ENCODE measurements at places on chromosomes 3 and 15. TPM values are rescaled to one million over a fixed set of nuclear protein-coding genes. Genes with fewer than 3 reads are reported as not detected.

Gene NEK10
- 0.79 TPM for polyA plus RNA-seq

Gene PIGZ
- 3.6 TPM for polyA plus RNA-seq

Gene TMEM158
- not detected for polyA plus RNA-seq

Gene LRRIQ4
- not detected for polyA plus RNA-seq

Gene PLCD1
- polyA plus RNA-seq: 16.3 TPM

Gene CFAP161
- 0.15 TPM for polyA plus RNA-seq

Gene SLC24A5
- polyA plus RNA-seq: not detected

Gene CNTN4
- 2.6 TPM for polyA plus RNA-seq

Gene SLC51A
- polyA plus RNA-seq: 25.0 TPM

Gene SLC38A3
- polyA plus RNA-seq: 2.1 TPM

Gene TICRR
- polyA plus RNA-seq: not detected

Gene KCNH8
- polyA plus RNA-seq: 0.66 TPM

Gene GOLGA8T
- polyA plus RNA-seq: 0.87 TPM

Gene SEMA3B
- 204 TPM for polyA plus RNA-seq

Gene CEP19
- 1.6 TPM for polyA plus RNA-seq
